ENCODE measurements at places on chromosomes 6 and 20.

GRCh38 chr6:2556761-2557160 is 194.0 kb downstream of the MYLK4 start:
- DNase-seq = no peak

- no peak for DNase-seq
Measured at GRCh38 chr6:21200134-21200870, 393.2 kb upstream of the SOX4 start.

DNA sequence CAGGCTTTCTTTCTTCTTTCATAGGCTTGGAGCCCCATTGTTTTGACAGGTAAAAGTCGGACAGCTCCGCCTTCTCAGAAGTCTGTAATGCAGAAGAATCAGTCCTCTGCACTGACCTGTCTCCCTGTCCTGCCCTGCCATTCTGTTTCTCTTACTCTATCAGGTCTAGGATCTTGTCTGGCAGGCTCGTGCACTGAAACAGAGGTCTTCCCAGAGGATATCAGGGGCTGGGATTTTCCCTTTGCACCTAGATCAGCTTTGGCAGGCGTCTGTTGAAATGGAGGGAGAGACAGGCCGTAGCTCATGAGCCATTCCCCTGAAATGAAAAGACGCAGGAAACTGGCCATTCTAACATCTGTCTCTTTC is 25.0 kb downstream of the KIF3B start:
- no peak for DNase-seq

GRCh38 chr6:116761779-116762178 is 3.7 kb downstream of the FAM162B start:
- no peak for DNase-seq

DNA sequence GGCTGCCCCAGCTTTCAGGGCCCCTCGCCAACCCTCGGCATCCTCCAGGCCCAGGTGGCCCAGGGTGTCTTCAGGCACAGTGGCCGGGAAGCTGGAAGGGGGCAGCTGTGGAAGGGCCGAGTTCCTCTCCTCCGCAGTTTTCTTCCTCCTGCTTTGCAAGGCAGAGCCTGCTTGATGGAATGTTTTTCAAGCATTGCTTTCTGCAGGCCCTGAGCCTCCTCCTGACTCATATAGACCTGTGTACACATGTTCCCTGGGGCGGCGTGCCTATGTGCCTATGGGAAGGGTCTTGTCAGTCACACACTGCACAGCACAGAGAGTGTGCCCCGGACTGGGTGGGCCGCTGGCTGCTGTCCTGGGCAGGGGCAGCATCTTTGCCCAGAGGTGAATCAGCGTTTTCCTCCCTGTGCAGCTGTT is 107.5 kb downstream of the ERMARD start:
- no peak for DNase-seq

DNA sequence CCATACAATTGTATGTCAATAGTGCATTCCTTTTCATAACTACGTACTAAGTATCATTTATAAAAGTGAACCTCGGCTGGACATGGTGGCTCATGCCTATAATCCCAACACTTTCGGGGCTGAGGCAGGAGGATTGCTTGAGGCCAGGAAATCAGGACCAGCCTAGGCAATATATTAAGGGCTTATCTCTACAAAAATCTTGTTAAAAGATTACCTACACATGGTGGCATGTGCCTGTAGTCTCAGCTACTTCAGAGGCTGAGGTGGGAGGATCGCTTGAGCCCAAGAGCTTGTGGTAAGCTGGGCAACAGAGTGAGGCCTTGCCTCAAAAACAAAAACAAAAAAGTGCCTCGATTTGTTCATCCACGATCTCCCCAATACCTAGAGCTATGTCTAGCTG is 449.7 kb upstream of the SULF2 start:
- no peak for DNase-seq

DNA sequence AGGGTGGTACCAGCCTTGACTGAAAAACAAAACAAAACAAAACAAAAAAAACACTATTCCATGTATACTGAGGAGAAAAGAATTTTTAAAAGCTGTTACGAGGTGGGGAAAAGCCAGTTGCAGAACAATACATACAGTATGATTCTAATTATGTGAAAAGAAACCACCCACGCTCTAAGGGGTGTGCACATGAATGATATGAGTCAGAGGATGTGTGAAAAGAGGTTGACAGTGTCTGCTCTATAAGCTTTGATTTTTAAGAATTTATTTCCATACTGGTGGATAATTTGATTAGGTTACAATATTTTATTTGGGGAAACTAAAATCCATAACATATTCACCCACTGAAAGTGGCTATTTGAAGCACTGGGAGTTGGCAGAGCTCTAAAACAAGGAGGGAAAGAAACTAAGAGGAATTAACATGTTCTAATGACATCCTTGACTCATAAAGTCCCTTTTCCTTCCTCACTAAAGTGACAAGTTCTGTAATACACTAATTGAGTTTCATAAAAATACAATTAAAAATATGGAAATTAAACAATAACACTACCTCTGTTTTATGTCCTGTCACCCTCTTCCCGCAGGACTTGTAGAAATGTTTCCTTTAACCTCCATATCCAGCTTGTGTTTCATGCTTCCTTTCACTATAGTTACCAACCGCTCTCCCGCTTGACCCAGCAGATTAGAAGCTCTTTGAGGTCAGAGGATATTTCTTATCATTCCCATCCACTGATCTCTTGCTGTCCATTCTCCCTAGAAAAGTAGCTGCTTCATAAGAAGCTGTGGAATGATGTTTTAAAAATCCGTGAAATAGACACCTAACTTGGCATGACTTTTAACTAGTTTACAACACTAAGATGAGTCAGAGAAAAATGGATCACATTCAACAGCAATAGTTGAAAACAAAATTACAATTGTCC is 118.6 kb upstream of the CCDC28A start:
- DNase-seq = peak; percentile 4

DNA sequence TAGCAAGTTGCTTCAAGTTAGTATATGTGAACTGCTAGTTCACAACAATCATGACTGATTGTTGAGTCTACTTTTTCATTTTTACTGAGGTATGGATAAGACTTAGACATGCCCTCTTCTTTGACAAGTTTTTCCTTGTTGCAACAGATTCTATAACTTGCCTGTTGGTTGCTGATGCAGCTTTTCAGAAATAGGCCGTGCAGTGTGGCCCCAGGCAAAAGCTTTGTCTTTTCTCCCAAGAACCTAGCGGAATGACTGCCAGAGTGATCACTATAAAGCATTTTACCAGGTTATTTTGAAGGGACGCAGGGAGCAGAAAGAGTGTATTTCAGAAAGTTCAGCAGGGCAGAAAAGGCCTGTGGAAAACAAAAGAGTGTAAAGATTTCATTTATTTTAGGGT is 16.0 kb downstream of the HECA start:
- DNase-seq = no peak

GRCh38 chr6:151443454-151443853 is 8.5 kb downstream of the RMND1 start:
- no peak for DNase-seq

DNA sequence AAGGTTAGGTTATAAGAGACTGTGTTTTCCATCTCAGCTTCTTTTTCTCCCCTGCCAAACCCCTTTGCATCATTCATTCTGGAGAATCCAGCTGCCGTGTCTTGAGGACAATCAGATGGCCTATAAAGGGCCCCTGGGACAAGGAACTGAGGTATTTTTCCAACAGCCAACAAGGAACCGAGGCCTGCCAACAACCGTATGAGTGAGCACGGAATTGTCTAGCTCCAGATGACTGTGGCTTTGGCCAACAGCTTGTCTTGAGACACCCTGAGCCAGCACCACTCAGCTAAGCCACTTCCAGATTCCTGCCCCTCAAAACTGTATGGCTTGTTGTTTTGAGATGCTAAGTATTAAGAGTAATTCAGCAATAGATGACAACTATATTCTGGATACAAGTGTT is 433.7 kb upstream of the HSF2 start:
- DNase-seq = no peak

DNA sequence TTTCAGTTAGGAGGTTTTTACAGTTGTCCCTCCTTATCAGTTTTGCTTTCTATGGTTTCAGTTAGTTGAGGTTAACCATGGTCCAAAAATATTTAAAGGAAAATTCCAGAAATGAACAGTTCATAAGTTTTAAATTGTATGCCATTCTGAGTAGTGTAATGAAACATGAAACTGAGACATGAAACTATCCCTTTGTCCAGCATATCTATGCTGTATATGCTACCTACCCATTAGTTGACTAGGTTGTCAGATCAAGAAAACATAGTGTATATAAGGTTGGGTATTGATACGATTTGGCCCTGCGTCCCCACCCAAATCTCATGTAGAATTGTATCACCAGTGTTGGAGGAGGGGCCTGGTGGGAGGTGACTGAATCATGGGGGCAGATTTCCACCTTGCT is 39.1 kb downstream of the VGLL2 start:
- no peak for DNase-seq

DNA sequence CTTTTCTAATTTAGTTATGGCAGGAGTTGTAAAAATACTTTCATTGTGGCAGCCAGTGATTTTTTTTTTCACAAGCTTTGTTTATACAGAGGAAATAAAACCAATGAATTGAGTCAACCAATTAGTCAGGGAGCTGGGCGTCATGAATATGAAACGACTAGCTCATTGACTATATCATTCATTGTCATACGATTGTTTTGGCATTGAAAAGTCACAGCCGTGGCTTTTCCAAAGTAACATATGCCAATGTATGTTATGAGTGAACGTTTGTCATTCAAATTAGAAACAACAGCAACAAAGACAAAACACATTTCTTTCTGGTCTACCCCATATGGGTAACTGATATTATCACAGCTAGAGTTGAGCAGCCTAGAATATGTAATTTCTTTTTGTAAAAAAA is 810.6 kb downstream of the EPHA7 start:
- DNase-seq = no peak

- no peak for DNase-seq
Measured at GRCh38 chr6:166424431-166424830, 41.7 kb upstream of the MPC1 start.

- DNase-seq = no peak
Measured at GRCh38 chr6:53837865-53838769, 43.3 kb downstream of the LRRC1 start.

- DNase-seq = no peak
Measured at GRCh38 chr6:101516578-101516977, 123.1 kb downstream of the GRIK2 start.

- no peak for DNase-seq
Measured at GRCh38 chr20:64092258-64093012, 8.2 kb upstream of the LKAAEAR1 start.

GRCh38 chr20:9474835-9475415 is 39.5 kb upstream of the LAMP5 start:
- DNase-seq = no peak

DNA sequence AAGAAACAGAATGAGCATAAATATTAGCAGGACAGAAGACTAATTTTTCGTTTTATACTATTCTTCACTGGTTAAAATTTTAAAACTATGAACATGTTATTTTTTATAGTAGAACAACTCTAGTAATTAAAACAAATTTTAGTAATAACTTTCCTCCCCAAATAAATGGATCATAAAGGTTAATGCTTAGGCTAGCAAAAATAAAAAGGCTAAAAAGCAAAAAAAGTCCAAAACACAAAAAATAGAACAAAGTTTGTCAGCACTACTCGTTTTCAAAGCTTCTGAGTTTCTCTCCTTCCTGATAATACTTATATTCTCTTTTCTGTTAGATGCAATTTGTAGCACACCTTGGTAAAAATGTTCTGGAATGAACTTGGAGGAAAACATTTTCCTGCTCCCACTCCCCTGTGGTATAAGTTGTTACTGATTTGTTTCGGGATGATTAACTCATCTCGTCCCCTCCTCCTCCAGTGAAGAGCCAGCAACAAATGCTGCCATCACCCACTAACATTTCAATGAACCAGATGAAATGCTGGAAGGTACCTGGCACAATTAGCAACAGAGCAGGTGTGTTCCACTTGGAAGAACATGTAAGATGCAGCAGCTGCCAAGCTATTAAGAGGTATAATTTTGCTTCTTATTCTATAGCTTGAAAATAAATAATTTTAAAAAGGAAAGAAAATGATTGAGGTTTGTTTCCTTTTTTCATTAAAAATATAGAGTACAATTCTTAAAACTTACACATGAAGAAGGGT is 130.5 kb downstream of the MYB start:
- no peak for DNase-seq

- DNase-seq = no peak
Measured at GRCh38 chr20:24911461-24911860, 37.6 kb upstream of the CST7 start.

- DNase-seq = no peak
Measured at GRCh38 chr6:69771158-69771906, 25.5 kb downstream of the LMBRD1 start.

DNA sequence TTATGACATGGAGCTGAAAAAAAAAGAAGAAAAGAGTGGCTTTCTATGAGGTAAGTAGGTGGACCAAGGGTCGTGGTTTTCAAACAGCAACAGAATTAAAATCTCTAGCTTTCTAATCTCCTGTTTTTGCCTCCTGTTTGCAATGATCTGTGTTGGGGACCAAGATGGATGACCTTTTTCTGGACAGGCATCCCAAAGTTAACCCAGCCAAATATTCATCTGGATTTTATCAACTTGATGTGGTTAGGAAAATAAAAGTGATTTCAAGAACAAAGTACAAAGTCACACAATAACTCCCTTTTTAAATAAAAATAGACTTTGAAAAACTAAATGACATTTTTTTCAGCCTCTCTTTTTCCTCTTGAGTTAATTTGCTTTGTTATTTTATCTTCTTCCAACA is 282.1 kb upstream of the PRDM1 start:
- no peak for DNase-seq

- DNase-seq = no peak
Measured at GRCh38 chr20:4904127-4904860, 97.0 kb downstream of the SLC23A2 start.

- no peak for DNase-seq
Measured at GRCh38 chr6:151300267-151300991, 60.7 kb downstream of the AKAP12 start.

DNA sequence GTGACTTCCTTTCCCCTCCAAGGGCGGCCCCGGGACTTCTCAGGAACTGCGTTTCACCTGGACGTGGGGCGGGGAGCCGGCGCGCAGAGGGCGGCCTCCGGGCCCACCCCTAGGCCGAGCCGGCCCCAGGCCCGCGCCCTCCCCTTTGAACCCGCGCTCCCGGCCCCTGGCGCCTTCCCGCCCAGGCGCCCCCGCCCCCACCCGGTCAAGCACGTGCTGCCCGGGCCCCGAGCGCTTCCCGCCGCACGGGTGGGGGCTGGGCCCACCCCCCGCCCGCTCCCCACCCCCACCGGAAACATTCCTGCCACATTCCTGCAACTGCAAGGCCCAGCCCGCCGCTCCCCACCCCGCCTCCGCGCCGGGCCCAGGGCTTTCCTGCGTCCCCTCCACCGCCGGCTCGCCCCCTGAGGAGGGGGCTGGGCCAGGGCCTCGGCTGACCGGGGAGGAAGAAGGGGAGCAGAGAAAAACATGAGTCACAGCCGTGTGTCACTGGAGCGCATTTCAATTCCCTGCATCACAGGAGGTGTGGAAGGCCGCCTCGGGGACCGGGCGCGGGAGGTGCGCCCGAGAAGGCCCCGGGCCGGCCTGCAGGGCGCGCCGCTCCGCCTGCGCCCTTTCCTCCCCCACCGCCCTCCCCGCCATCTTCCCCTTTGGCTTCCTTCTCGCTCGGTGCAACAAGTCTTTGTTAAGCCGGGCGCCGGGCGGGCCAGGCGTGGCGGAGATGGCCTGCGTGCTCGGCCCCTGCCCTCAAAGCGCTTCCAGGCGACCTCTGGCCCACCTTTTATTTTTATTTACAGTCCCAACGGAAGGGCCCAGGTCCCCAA is 1.2 kb upstream of the HMGA1 start:
- DNase-seq = peak; percentile 36

GRCh38 chr6:77034161-77034560 is 429.1 kb downstream of the HTR1B start:
- no peak for DNase-seq
